ENCODE measurements at places on chromosomes 3 and 15. TPM values are rescaled to one million over a fixed set of nuclear protein-coding genes. Genes with fewer than 3 reads are reported as not detected.

DNA sequence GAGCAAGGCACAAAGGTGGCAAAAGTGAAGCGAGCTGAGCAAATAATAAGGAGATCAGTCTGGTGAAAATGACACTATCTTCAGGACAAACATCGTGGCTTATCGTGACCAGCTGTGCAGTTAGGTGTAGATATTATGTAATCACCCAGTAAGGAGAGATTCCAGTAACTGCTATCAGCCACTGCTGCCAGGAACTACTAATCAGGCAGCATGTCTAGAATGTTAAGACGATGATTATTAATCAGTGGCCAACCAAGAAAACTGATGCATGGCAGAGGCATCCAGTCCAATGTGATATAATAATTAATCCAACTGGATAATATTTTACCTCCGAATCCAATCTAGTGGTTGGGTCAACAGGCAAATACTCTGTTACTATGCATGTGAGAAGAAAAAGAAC, 252.7 kb upstream of the ZPLD1 start:
- DNase-seq, result no peak

The ZNF385D gene
- not detected for total RNA-seq

DNA sequence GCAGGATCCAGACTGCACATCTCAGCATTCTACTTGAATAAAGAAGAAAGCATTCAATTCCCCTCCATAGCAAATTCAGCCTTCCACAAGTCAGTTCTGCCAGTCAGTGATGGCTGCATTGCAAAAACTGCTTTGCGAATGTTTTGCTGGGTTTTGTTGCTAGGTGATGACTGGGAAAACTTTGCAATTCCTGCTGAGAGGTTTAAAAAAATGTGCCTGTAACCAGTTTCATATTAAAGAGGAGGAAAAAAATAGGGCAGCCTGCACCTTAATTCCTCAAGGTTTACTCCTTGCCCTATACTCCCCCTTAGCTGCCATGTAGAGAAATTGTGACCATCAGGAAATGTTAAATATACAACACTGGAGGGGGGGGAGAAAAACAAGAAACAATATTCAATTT, 225.6 kb upstream of the ATP11B start:
- DNase-seq, result no peak

DNA sequence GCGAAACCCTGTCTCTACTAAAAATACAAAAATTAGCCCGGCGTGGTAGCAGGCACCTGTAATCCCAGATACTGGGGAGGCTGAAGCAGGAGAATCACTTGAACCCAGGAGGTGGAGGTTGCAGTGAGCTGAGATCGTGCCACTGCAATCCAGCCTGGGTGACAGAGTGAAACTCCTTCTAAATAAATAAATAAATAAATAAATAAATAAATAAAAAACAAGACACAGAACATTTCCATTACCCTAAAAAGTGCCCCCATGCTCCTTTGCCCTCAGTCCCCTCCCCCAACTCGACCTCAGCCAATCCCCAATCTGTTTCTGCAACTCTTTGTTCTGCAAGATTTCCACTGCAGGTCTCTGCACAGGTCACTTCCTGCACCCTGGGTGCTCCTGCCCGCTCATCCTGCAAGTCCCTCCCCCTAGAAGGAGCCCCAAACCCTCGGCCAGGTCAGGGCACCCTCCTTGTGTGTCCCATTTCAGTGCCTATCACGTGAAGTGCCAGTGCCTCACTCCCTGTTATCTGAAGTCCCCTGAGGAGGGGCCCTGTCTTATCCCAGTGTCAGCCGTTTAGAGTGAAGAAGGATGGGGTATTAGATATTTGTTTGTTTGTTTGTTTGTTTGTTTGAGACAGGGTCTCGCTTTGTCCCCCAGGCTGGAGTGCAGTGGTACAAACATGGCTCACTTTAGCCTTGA, 1.1 kb downstream of the FAM240A start:
- DNase-seq, result no peak

DNA sequence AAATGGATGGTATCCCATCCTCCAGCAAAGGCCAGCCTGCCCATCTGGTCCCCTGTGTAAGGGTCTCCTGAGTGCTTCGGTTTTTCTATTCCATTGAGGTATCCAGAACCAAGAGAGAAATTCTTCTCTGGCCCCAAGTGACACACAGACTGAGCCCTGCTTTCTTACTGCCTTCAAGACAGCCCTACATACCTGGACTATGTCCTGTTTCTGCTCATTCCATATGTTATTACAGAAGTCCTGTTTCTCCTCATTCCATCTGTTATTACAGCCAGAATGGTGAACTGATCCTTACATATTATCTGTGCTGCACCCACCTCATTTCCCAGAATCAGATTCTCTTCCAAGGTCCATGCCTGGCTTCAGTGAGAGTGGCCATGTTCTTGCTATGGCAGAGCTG, 115.2 kb downstream of the DCLK3 start:
- no peak for DNase-seq

GRCh38 chr3:136311968-136312367, 61.8 kb downstream of the PCCB start:
- no peak for DNase-seq

- no peak for DNase-seq
These were observed 412 bp downstream of the CHDH start for GRCh38 chr3:53845881-53846133.

- DNase-seq, result no peak
These were observed 133.2 kb upstream of the CHRM5 start for GRCh38 chr15:33834892-33835743.

GRCh38 chr3:132623646-132624045, 26.6 kb downstream of the ACKR4 start:
- DNase-seq, result no peak

DNA sequence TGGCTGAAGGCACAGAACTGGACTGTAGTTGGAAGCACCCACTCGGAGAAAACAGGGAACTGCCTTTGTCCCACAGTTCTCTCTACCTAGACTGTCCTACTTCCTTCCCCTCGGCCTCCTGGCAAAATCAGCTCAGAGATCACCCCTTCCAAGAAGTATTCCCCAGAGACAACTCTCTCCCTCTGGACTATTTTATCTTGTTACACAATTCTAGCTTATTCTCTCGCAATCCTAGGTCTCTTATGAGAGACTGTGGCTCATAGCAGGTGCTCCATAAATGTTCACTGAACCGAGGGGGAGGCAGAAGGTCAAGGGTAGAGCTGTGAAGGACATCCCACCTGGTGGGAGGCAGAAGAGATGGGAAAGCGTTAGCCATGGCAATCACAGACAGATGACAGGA, 10.6 kb downstream of the HEG1 start:
- no peak for DNase-seq

The PDZRN3 gene
- total RNA-seq, result not detected

GRCh38 chr15:29130951-29131839, 138.4 kb downstream of the NSMCE3 start:
- DNase-seq, result no peak
